ENCODE measurements at places on chromosomes 16 and 17.

- no peak for DNase-seq
These were observed 131.2 kb upstream of the FAM20A start for GRCh38 chr17:68732301-68732749.

DNA sequence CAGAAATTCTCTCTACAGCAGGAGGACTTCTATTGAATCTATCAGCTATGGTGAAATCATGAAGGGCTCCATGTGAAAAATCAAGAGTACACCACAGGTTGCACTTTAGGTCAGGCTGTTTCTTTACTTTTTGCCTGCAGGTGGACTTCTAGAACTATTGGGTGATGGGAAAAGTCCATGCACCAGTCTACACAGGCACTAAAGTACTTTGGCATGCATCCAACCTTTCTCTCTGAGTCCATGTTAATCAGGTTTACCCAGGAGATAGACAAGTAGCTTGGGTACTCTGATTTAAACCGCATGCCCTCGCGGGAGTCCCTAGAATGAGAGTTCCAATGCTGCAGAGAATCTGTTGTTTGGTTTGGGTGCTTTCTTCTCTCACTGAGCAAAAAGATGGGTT lies 9.1 kb upstream of the ANKFN1 start:
- no peak for DNase-seq

- DNase-seq = peak; percentile 29
These were observed 49.9 kb upstream of the COX10 start for GRCh38 chr17:14019186-14019956.

- no peak for DNase-seq
These were observed 38.5 kb downstream of the USP22 start for GRCh38 chr17:21004016-21004930.

DNA sequence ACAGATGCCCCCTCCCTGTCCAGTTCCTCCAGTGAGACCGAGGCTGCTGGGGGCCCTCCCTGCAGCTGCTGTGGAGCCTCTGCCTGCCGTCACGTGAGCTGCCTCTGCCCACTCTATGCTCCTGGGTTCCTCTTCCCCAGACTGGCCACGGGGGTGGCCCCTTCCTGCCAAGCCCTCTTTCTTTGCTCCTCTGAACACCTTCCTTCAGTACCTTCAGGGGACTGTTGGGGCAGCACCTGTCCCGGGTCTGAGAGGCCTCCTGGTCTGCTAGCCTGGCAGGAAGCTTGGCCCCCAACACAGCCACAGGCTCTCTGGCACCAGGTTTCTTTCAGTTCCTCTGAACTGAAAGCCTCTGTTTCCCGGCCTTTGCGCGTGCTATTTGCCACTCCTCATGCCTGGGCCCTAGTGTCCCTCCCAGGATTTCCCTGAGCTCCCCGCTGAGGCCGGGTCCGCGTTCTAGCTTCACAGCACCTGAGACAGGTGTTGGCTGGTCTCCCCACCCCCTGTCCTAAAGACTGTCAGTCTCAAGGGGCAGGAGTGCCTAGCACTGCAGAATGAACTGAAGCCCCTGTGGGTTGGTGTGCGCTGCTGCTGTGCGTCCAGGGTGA lies 6.6 kb upstream of the ATP6V0C start:
- no peak for DNase-seq

DNA sequence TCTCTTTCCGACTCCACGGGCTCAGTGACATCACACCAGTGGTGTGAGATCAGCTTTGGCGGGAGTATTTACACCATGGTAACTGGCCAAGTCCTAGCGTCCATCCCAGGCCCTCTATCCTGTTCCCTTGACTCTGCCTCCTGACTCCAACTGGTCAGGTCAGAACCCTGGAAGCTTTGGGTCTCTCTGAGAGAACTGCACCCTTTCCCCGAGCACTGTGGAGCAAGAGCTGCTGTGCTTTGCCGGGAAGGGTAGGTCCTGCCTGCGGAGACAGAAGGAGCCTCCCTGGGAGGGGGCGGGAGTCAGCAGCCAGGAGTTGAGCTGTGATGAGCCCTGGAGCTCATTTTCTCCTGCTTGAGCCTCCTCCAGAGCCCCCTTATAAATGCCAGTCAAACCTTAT lies 212.1 kb upstream of the TNRC6C start:
- DNase-seq = no peak

DNA sequence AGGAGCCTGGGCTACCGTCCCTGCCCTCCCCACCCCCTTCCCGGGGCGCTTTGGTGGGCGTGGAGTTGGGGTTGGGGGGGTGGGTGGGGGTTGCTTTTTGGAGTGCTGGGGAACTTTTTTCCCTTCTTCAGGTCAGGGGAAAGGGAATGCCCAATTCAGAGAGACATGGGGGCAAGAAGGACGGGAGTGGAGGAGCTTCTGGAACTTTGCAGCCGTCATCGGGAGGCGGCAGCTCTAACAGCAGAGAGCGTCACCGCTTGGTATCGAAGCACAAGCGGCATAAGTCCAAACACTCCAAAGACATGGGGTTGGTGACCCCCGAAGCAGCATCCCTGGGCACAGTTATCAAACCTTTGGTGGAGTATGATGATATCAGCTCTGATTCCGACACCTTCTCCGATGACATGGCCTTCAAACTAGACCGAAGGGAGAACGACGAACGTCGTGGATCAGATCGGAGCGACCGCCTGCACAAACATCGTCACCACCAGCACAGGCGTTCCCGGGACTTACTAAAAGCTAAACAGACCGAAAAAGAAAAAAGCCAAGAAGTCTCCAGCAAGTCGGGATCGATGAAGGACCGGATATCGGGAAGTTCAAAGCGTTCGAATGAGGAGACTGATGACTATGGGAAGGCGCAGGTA lies 762 bp downstream of the CDK12 start:
- DNase-seq = peak; percentile 62

DNA sequence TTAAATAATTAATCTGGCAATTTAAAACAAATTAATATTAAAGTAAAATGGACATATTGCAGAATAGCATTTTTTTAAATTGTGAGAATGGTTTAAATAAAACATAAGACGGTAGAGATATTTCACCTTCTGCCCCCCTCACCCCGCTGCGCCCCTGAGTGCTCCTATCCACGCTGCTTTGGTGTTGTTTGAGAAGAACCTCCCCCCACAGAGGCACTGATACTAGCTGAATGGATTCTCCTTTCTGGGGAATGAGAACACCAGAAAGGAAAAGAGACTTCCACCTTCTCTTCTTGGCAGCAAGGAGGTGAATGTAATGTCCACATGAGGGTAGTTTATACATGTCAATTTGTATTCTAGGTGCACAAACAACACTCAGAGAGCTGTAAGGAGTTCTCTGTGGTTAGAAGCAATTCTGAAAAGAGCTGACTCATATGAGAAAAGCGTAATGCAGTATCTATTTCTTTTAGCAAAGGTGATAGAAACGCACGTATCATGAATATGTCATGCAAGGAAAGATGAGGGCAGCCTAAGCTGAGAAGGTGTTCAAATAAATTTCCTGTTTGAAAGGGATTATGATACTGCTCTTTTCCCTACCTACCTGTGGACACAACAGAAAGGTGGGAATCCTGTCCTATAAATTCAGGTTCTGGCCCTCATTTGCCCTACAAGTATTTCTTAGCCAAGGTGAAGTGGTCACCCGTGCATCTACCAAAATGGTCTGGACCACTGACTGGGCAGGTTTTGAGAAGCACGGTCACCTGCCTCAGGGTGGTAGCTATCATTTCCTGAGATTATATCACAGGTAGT lies 126.9 kb downstream of the PARN start:
- DNase-seq = peak; percentile 74

- no peak for DNase-seq
These were observed 86.2 kb upstream of the CDC42EP4 start for GRCh38 chr17:73397856-73398540.

GRCh38 chr17:35313875-35314409 lies 59.5 kb downstream of the SLFN11 start:
- DNase-seq = peak; percentile 2

DNA sequence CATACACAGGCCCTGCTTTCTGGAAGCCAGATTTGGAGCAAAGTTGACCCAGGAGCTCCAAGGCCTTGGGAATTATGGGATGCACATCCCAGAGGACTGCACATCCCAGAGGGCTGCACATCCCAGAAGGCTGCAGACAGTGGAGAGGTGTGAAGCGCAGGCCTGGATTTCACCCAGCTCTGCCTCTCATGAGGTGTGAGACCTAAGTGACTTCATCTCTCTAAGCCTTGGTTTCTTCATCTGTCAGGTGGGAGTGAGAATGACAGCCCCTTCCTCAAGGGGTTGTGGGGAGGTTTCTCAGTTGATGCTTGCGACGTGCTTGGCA lies 102.3 kb downstream of the GSG1L start:
- no peak for DNase-seq

DNA sequence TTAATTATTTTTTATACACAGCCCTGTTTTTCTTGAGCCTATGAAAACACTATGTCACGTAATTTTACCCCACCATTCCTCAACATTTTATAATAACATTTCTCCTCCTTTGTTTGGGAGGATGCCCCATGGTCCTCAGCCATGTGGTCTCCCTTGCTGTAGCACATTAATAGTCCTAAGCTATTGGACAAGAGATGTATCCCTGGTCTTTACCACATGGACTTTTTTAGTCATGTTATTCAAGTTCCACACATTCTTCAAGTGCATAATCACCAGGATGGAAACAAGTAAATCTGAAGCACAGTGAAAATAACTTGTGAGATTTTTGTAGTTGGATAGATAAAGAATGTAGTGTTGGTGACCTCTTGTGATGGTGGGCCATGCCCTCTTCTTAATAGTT lies 2.0 kb upstream of the KRTAP2-3 start:
- DNase-seq = peak; percentile 91

GRCh38 chr16:66585481-66586239 lies 6.4 kb downstream of the CMTM2 start:
- DNase-seq = no peak

DNA sequence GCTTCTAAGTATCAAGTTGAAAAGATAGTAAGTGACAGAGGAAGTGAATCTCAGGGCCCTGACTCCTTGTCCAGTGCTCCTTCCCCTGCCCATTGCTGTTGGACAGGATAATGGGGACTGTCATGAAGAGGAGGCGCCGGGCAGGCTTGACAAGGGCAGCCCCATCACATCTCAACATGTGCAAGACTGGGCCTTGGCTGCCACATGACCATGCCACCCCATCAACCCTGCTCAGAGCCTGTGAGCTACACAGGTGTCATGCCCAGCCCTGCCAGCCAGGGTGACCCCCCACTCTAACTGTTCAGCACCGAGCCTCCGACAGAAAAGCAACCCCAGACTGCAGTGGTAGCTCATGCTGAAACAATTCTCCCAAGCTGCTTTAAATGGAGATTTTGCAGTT lies 171.6 kb downstream of the C16orf78 start:
- no peak for DNase-seq

GRCh38 chr16:71479420-71479819 lies 9.7 kb downstream of the ZNF19 start:
- no peak for DNase-seq

DNA sequence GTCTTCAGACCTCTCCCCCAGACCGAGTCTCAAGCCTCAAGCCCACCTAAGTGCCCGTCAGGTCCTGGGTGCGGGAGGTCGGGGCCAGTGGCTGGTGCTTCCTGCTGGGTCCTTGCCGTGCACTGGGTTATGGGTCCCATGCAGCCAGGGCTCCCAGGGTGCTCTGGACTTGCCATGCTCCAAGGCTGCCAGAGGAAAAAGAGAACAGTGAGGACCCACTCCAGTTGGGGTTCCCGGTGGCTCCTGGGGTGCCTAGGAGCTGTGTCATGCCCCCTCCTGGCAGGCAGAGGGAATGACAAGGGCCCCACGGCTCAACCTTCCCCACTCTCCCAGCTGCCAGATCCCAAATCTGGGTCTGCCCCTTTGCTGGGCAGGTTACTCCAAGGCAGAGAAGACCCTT lies 3.8 kb downstream of the SNX20 start:
- DNase-seq = no peak

- DNase-seq = peak; percentile 55
These were observed 306.9 kb upstream of the RBFOX1 start for GRCh38 chr16:7025616-7026190.

DNA sequence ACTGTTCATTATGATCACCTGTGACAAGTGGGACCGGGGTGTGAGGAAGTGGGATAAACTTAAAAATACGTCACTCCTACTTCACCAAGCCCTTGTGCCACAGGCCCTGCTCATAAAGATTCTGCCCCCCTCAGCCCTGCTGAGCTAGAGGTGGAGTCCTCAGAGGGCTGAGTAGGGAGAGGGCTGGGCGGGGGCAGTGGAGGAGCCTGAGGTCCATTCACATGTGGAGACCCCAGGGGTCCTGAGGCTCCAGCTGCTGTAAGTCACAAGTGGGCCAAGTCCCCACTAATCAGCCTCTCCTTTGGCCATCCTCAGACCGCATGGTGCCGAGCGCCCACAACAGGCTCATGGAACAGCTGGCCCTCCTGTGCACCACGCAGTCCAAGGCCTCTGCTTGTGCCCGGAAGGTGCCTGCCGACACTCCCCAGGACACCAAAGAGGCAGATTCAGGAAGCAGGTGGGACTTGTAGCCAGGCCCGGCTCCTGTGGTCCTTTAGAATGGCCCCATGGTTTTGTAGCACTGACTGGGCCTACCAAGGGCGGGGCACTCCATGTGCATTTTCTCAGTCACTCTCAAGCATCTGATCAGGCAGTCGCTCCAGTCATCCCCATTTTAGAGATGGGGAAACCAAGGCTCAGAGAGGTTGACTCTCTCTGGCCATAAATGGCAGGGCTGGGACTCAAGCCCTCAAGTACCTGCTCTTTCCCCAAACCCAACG lies 10.4 kb downstream of the DNAAF8 start:
- no peak for DNase-seq

DNA sequence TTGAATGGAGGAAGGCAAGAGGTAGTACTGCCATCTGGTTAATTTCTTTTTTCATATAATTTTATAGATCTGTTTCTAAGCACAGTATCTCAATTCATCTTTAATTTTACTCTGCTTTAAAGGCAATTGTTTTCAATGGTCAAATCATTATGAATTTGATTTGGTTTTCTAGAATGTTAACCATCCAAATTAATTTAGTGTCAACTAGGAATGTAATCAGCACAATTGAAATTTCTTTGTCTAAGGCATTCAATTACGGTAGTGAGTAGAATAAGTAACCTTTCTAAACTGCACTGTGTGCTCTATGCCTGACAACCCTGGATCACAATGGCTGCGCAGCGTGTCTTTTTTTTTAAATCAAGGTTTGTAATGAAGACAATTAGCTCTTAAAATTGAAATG lies 44.3 kb downstream of the CACNG1 start:
- no peak for DNase-seq

DNA sequence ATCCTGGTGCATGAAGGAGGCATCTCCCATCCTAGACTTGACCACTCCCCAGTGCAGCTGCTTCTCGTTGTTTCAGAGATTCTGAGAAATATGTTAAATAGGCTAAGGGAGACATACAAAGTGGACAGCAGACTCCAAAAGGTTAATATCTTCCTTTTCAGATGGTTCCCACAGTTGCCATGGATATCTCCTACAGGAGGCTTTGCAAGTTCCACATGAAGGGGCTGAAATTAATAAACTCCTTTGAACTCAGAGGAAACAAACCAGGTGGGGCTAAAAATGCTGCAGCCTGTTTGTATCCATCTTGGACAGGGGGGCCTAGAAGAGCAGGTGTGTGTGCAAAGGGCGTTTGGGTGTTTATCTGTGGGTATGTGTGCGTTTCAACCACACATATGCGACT lies 257.4 kb upstream of the XYLT1 start:
- DNase-seq = no peak

Data from astrocyte of the hippocampus (primary cell).